NCI-H526 treated with DMSO at 0.1 percent for 48 hours (cell line): ENCODE measurements at places on chromosomes 5 and 9.
A peak's percentile ranks its signal among the peaks of the same experiment; 100 is the strongest.

- no peak for DNase-seq
These were observed 488.5 kb downstream of the NR2F1-AS1 start for GRCh38 chr5:93092349-93093105.

DNA sequence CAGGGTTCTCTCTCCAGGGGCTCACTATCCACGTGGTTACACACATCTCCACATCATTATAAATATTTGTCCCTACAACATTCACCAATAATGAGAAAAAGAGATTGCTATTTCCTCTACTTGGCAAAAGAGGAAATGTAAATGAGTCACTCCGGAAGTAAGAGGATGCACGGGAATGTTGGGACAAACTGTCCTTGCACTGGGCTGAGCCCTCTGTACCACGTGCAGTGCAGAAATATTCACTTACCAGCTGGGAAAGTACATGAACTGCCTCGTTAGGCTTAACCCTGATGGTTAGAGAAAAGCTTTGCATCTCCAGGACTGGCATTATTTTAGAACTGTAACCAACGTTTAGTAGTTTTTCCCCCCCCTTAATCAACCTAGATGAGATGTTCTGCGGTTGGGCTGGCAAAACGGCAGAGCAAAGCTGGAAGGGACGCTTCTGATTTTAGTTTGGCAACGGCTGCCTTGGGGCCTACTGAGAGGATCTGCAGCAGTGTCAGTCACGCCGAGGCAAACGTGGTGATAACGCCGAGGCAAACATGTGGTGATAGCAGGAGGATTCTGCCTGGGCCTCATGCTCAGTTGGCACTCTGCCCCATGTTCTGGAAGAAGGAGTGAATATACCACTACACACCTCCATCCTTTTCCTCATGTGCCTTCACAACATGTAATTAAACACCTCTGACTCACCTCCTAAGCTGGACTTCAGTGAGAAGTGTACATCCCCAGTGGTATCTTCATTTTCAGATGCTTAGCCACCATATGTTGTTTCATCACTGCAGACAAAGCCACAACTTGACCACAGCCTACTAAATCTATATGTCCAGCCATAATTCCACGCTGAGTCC, 661.4 kb upstream of the KLF4 start:
- DNase-seq: no peak

DNA sequence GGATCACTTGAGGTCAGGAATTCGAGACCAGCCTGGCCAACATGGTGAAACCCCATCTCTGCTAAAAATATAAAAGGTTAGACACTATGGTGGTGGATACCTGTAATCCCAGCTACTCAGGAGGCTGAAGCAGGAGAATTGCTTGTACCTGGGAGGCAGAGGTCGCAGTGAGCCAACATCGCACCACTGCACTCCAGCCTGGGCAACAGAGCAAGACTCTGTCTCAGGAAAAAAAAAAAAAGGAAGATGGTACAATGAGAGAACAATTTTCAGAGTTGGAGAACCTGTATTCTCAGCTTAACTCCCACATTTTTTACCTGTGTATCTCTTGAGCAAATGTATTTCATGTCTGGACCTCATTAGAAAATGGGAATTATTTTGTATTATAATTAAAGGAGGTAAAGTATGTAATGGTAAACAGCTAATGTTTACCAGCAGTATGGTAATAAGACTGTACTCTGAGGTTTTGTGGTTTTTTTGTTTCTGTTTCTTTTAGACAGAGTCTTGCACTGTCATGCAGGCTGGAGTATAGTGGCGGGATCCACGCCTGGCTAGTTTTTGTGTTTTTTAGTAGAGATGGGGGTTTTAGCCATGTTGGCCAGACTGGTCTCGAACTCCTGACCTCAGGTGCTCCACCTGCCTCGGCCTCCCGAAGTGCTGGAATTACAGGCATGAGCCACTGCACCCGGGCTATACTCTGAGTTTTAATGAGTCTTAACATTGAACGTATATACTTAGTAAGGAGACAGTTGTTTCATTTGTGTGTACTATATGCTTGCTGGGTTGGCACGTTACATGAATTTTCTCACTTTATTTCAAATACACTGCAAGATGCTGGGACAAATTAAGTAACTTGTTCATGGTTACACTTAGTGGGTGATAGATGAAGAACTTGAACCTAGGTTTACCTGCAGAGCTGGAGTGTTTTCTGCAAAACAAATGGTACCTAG, 16.2 kb downstream of the UHRF2 start:
- no peak for DNase-seq

DNA sequence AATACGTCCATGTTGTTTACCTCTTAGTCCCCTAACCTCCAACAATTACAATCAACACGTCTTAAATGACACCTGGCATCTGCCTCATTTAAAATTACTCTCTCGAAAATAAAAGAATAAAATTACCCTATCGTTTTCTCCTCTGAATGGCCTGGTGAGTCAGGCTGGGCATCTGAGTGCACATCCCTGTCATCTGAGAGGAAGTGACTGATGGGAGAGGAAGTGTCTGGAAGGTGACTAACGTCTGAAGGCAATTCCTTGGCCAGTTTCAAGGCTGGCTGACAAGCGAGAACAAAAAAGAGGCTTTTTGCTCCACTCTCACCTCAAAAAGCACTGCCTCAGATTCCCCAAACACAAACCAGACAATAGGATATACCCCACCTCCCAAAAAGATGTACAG, 57.7 kb downstream of the MAPKAP1 start:
- no peak for DNase-seq

DNA sequence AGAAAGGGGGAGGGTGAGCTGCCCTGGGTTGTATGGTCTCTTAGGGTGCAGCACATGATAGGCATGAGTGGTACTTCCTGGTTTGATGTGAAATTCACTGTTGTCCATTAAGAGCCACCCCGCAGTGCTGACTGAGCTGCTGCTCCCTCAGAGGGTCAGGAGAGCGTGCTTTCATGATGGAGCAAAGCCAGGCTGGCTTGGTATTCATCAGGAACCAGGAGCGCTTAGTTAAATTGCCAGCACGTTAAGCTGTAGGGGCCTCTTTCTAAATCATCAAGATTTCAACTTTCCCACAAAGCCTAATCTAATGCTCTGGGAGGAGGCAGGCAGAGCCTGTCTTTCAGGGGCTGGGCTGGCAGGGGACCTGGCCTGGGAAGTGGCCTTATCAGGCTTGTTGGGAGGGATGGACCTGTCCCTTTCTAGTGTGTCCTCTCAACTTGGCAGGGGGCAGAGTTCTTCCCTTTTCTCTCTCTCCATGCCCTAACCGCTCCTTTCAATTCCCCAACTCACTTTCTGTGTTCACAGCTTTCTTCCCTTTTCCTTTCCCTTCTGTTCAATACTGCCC, 7.9 kb downstream of the CYSTM1 start:
- DNase-seq: no peak

GRCh38 chr5:122858451-122858850, 13.0 kb downstream of the SNX24 start:
- no peak for DNase-seq

- no peak for DNase-seq
These were observed 73.7 kb downstream of the ZNF462 start for GRCh38 chr9:106936680-106937079.

DNA sequence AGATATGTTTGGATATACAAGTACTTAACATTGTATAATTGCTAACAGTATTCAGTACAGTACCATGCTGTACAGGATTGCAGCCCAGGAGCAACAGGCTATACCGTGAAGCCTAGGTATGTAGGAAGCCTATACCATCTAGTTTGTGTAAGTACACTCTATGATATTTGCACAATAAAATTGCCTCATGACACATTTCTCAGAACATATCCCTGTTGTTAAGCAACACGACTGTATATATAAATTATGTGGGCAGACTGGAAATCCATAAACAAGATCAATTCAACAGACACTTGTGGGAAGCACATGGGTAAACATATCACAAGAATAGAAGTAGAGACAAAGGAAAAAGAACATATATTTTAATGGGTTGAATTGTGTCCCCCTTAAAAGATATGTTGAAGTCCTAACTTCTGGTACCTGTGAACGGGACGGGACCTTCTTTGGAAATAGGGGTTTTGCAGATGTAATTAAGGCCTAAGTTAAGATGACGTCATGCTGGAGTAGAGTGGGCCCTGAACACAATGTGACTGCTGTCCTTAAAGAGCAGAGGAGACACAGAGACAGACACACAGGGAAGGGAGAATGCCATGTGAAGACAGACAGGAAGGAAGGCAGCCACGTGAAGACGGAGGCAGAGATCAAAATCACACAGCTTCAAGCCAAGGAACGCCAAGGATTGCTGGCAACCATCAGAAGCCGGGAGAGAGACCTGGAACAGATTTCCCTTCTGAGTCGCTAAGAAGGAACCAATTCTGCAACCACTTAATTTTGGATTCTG, 76.3 kb downstream of the SCAI start:
- DNase-seq: no peak

GRCh38 chr9:21154018-21154608, 12.3 kb downstream of the IFNA21 start:
- peak; percentile 5 for DNase-seq

GRCh38 chr9:126722252-126722921, 82.5 kb upstream of the ZBTB43 start:
- DNase-seq: no peak

DNA sequence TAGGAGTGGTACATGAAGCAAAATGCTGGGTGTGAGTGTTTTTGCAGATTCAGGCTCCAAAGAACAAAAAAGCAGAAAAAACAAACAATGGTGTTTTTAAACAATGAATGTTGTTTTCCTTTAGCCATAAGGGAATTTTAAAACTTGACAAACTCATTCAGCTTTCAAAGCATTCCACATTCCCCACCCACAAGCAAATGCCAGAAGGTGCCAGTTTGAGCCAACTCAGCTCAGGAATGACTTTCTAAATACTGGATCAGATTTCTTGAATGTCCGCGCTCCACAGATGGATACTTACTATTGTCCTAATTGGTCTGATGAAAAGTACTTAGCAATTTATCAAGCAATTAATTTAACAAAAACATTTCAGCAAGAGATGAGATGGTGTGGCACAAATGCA, 12.9 kb upstream of the MOB3B start:
- no peak for DNase-seq

DNA sequence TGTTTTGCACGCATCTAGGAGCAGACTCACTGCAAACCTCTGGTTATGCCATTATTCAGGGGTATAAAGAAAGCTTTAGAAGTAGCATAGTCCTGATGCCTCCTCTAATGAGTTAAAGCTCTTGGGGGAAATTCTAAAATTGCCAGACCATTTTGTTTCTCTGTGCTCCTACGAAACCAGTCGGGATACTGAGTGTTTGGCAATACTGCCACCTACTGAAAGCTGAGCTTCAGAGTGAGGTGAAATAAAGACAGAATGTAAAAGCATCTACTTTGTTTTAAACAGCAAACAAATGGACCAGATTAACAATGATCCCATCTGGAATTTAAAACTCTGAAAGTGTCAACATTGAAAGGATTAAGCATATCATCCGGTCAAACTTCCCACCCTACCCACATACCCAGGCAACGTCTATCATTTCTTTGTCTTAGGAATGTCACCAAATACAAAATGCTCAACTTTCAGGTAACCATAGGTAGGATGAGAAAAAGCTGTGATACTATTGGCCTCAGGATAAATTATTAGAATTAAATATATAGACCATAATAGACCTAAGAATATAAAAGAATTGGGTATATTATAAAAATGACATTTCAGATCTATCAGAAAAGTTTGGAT, 77.8 kb upstream of the SHISAL2B start:
- DNase-seq: peak; percentile 23

- peak; percentile 17 for DNase-seq
These were observed 169.0 kb upstream of the PANK3 start for GRCh38 chr5:168747987-168748777.

DNA sequence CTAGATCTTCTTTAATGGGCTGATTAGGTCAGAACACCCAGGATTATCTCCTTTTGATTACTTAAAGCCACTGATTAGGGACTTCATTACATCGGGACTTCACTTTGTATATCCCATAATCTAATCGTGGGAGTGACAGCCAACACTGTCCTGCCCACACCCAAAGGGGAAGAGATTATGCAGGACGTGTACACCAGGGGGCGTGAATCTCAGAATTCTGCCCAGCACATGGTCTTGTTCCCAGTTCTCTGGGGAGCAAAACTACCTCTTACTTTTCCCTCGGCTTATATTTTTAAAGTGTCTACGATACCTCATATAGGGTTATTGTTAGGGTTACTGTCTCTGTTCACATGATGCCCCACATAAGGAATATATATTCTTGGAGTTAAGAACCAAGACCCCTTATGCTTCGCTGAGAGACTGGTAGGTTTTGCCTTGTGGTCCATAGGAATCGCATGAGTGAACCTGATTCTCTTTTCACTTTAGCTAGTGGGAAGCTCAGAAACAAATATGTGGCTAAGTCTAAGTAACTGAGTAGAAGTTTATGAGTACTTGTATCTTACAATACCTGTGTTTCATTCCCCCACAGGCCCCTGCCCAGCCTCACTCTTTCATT, 192.7 kb downstream of the GNA14 start:
- DNase-seq: no peak

- DNase-seq: no peak
These were observed 271.8 kb downstream of the TRIM32 start for GRCh38 chr9:116958881-116959280.

DNA sequence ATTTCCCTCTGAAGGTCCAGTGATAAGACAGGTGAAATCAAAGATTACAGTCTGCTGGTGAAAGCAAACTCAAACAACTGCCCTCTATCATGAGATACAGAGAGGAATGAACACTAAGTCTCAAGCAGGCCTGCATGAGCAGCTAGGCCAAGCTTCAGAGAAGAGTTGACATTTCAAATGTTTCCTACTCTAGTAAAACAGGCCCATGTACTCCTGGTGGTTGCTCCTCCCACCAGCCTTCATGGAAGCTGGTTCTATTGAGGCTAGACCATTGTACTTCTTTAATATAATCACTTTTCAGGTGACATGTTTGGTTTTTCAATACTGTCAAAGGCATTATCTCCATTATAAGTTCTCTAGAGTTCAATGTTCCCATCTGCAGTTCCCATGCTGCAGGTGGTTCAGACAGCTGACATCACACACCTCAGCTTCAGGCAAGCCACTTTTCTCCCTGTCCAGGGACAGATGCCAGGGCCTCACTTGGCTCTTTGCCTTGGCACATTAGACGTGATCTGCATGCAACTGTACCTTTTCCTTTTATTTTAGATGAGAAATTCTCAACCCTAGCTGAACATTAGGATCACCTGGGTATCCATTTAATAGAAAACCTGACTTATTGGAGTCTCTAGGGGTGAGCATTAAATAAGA, 89.8 kb downstream of the PIK3R1 start:
- no peak for DNase-seq

DNA sequence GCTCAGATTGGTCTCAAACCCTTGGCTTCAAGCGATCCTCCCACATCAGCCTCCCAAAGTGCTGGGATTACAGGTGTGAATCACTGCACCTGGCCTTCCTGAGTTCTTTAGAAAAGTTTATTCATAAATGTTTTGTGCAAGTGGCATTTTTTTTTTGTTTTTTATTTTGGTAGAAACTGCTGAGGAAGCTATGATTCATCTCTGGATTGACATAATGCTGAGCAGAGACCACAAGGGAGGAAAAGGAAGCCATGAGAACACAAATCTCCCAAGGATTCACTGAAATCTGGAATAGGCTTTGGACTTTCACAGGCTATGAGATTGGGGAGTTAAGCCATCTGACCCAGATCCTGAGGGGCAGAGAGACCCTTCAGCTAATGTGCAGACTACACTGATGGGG, 3.4 kb upstream of the SLC46A2 start:
- DNase-seq: no peak
